ENCODE measurements at places on chromosomes 3 and 15. TPM values are rescaled to one million over a fixed set of nuclear protein-coding genes. Genes with fewer than 3 reads are reported as not detected.

DNA sequence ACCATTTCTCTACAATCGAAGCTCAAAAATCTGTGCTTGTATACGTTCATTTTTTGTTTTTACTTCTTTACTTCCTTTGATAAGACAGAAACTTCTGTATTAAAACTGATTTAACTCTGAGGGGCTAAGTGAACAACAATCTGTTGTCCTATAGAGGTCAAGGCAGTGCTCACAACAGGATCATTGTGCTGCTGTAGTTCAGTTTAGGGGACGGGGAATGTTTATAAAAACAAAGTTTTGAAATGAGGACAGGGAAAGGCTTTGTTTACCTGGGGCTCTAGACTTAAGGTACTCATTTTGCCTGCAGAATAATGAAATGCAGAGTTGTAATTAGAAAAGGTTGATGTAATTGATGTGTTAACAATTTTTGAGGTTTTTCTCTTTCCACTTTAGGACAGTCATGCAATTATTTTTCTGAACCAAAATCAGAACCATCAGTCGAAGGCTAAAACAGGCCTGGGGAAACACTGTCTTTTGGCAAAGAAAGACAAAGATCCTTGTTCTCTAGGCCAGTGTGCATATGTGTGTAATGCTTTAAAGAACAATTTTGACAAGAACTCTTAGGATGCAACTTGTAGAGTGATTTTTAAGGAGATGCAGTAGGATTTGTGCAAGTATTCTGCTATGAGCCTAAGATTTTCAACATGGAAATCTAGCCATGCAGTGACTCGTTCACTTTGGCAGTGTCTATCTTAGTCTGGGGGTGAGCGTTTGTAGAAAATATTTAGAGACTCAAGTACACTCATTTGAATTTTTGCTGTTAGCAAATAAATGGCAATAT, 165.2 kb downstream of the PGPEP1L start:
- DNase-seq: no peak

KBTBD13 gene
- not detected for total RNA-seq

CYP1A1 gene
- total RNA-seq: not detected

GRCh38 chr3:141335531-141336061, 32.7 kb upstream of the ZBTB38 start:
- DNase-seq: no peak
